ENCODE measurements at places on chromosomes 1 and 21.

DNA sequence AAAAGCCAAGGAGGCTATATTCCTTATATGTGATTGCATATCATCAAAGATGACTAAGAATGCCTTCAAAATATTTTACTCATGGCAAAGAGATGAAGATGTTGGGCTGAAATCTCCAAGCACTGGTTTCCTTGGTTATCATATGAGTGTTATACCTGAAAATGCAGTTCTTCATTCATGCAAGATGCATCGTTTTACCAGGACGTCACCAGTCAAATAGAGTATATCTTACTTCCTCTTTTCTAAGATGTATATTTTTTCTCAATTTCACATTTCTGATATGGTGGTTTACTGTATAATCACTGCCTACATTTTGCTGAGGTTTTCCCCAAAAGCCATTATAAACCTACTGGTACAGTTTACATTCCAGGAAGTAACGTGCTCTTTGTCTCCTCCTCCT is 1085.7 kb downstream of the NCAM2 start:
- no peak for DNase-seq

DNA sequence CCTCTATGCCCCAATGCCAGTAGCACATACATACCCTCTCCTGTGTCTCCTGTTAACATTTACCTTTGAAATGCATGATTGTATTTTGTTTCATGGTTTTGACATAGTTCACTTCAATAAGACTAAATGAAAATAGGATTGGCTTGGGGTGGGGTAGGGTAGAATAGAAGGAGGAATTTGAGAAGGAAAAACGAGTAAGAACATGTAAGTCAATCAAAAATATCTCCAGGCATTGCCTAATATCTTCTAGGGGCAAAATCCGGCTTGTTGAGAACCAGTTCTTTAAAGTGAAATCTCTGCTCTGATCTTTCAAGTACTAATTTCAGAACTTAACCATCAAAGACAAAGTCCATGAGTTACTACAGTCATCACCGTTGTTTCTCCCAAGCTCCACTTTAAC is 31.8 kb upstream of the RGS2 start:
- no peak for DNase-seq

GRCh38 chr1:57218487-57219079 is 205.3 kb downstream of the DAB1 start:
- no peak for DNase-seq

DNA sequence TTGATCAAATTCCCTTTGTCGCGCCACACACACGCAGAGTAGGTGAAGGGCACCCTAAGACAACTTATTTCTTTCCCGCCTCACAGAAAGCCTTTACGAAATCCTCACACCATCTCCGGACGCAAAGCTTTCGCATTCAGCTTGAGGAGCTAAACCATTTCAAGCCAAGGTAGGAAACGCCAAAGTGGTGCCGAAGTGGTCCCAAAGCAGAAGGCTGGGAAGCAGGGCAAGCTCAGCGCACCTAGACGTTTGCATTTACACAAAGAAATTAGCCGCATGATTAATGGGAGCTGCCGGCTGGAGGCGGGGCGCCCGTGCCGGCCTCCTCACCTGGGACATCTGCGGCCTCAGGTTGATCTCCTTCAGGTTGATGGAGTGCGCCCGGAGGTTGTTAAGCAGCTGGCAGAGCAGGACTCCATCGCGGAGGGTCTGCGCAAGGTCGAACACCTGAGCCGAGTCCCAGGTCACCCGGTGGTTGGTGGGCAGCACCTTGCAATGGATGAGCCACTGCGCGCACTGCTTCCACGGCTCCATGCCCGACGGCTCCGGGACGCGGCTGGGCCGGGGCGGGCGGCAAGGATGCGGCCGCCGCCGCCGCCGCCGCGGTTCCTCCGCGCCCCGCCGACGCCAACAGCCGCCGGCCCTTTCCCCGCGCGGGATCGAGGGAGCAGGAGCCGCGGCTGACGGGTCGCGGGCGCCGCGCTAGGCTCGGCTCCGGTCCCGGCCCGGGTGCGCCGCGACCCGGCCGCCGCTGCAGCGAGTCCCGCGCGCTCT is 457 bp downstream of the VAV3 start:
- no peak for DNase-seq

DNA sequence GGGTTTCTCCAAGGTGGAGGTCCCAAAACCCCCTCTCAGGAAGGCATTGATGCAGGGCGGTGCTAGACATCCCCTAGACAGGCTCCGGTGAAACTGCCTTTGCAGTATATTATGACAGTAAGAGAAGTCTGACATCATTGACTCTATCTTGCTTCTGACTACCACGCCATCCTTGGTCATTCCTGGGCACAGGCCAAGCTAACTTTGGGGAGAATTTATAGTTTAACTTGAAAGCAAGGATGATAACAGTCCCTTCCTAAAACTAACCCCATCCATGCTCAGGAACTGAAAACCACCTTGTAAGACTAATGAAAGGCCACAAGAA is 30.3 kb downstream of the RSPH1 start:
- DNase-seq, result no peak

GRCh38 chr1:78950826-78951225 is 55.7 kb downstream of the ADGRL4 start:
- no peak for DNase-seq

DNA sequence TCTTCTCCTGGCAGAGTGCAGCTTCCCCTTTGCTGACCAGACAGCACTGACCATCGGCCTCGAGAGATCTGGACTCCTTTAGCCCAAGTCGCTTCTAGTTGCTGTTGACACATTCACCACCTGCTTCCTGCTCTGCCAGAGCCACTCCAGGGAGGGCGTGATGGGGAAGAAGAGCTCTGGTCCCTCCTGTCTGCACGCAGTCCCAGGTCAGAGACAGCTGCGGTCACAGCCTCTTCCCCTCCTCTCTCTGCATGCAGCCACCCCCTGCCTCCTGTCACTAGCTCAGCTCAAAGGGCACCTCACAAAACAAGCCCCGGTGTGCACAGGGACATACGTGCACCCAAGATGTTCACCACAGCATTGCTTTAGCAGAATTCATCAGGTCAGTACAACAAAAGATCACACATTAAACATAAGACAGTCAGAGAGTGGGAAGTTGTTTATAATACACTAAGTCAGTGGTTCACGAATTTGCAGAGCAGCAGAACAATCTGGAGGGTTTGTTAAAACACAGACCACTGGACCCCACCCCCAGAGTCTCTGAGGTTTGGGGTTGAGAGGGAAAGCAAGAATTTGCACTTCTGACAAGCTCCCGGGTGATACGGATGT is 132.9 kb downstream of the SYF2 start:
- DNase-seq, result peak; percentile 65

GRCh38 chr1:163320891-163321290 is 863 bp upstream of the NUF2 start:
- DNase-seq, result no peak

GRCh38 chr1:53572815-53573173 is 113.6 kb downstream of the DMRTB1 start:
- DNase-seq, result no peak

GRCh38 chr1:7975212-7975865 is 13.8 kb downstream of the PARK7 start:
- peak; percentile 10 for DNase-seq

DNA sequence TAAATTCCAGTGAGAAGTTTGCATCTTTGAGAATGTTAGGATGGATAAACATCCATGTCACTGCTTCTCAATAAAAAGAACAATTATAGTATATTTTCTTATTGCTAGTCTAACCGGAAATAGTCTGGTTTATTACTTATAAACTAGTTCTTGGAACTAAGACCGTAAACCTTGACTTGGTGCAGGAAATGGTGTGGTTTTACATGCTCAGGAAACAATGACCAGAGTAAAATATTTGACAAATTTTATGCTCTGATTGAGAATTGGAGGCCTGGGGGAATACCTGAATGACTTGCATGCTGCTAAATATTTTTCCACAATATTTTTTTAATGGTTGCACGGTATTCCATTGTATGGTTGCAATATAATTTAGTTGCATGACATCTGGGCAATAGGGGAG is 76.3 kb downstream of the XCL2 start:
- DNase-seq, result no peak

- no peak for DNase-seq
Observed at GRCh38 chr1:179380299-179380698, 14.5 kb downstream of the AXDND1 start.

- DNase-seq, result peak; percentile 32
Observed at GRCh38 chr21:43361493-43362296, 65.2 kb downstream of the SIK1 start.

DNA sequence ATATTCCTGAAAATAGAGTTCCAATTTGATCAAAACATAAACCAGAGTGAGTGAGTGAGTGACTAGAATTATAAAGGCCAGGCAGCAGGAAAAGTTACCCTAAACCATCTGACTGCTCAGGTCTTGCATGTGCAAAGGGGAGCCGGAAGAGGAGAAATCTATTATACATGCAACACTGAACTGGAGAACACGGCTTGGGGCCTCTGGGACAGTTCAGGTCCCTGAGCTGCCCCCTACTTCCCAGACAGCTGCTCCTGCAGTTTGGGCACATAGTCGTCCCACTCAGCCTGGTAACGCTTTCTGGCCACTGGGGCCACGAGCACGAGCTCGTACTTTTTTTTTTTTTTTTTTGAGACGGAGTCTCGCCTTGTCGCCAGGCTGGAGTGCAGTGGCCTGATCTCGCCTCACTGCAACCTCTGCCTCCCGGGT is 40.1 kb downstream of the PTPRC start:
- DNase-seq, result no peak

DNA sequence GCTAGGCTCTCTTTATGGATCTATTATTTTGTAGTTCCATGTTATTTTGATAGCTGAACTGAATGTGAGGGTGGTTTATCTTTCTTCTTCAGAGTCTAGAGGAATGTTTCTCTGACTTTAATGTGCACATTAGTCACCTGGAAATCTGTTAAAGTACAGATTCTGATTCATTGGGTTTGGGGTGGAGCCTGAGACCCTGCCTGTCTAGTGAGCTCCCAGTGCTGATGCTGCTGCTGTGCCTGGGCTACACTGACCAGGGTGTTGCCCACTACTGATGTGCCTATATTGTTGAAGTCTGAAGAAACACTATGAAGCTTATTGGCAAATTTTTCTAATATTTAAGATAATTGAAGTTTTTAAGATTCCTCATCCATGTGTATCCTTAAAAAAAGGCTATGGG is 35.9 kb downstream of the CD46 start:
- no peak for DNase-seq

- no peak for DNase-seq
Observed at GRCh38 chr1:43558346-43558841, 27.7 kb downstream of the PTPRF start.

DNA sequence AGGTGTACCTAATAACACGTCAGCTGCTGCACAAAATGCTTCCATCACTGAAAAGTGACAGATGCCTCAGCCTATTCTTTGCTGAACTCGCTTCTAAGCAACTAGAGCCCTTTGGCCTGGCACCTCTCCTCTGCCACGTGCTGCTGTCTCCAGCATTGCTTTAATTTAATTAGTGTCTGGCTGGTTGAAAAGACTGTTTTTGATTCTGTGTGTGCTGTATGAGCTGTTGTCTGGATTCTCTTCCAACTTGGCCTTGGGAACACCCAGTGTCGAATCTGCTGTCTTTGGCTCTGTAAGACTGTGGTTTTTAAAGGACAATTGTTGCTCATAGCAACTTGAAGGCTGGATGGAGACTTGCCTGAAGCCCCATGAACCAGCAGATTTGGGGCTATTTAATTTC is 109.5 kb downstream of the PSMG1 start:
- DNase-seq, result no peak

GRCh38 chr1:154212083-154212482 is 6.0 kb upstream of the CFAP141 start:
- no peak for DNase-seq

- peak; percentile 37 for DNase-seq
Observed at GRCh38 chr1:43367026-43367903, 546 bp downstream of the ELOVL1 start.

DNA sequence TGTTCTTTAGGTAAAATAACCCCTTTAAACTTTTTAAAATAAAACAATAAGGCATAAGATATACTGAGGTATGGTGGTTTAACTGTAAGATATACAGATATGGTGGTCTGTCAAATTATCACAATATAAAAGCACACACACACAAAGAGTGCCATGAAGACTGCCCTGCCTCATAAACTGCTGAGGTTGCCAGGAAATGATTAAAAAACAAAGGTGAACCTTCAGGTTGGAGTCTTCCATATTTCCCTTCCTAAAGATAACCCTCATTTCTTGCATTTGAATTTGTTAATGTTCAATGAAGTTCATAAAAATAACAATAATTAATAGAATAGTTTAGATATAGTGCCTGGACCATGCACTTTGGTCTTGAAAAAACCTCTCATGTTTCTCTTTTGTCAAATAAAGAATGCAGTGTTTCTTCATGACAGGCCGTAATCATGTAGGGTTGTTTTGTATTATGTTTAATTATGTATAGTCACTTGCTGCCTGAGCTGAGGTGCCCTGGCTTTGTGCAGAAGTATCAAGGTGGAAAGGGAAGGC is 123.6 kb upstream of the B3GALT2 start:
- no peak for DNase-seq

GRCh38 chr1:13749543-13750341 is 49.8 kb downstream of the PRDM2 start:
- no peak for DNase-seq

DNA sequence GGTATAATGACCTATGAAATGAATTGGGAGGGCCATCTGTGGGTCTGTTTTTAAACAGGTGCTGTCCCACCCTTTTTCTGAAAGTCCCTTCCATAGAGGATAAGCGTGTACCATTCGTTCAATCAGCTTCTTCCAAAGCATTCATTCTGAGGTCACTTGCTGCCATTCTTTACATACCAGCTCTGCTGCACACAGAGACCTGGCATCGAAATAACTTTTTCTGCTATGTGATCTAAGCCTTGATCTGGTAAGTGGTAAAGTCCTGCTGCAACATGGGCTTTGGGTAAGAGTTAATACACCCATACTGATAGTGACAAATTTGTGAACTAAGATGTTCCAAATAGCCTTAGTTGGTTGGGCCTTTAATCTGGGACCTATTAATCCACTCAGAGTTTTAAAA is 38.9 kb downstream of the DR1 start:
- DNase-seq, result no peak

DNA sequence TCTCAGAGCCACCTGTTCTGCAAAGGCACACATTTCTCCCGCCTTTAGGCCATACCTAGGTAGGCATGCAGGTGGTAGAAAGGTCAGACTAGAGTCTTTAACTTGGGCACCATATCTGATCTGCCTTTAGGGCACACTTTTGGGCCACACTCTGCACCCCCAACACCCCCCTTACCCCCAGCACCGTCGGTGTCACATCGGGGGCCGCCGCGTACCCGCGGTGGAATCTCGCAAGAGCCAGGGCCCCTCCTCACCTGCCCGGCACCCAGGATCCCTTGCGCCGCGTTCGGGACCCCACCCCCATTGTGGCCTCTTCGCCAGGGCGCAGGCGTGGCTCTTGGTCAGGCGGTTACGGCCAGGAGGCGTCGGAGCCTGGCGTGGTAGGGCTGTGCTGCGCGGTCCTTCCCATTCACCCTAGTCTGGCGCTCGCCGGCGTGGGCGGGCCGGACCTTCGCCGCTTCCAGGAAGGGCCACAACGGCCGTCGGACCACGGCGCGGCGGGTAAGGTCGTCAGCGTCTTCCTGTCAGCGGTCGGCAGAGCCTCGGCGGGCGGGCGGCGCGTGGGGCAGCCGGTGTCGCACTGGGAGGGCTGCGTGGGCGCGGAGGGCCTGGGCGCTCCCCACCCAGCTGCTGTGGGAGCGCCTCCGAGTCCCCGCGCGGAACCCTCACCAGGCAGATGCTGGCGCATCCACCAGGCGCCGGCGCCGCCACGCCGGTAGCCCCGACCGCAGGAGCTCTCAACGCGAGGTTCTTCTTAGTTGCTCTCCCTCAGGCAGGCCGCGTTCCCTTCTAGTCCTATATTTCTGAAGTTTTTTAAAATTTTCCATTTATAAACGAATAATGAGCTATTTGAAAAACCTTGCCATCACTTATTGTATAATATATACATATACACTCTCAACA is at the start of gene DNAH14:
Gene DNAH14, plus strand, starts transcription at position 341 of the 903 bp plus-strand sequence. CDS start 23,028 bp downstream, outside the sequence.
- no peak for DNase-seq
